ENCODE measurements at places on chromosomes 16 and 17. TPM values are rescaled to one million over a fixed set of nuclear protein-coding genes. Genes with fewer than 3 reads are reported as not detected.
A peak's percentile ranks its signal among the peaks of the same experiment; 100 is the strongest.

EPX gene
- not detected for total RNA-seq

DNA sequence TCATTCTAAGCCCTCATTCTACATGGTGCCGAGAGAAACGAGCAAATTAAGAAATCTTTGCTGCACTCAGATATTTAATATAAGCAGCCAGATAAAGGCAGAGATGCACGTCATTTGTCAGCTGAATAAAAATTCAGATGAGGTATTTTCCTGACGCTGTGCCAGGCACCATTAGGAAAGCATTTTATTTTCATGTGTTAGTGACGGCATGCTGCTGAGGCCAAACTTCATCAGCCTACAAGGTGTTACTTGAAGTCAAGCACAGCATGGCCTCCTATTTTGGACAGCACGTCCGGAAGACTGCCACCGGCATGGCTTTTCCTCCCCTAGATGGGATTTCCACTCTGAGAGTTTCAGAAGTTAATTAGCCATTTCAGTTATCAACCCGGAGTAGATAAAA, 70.3 kb downstream of the IRX3 start:
- H3K4me1 ChIP-seq, result no peaks in the 10 kb centered on the region
- no peaks in the 10 kb centered on the region for H3K36me3 ChIP-seq
- peaks cover 14% of the 10 kb centered on the region for H3K27me3 ChIP-seq
- no peak overlapping the region for H3K4me3 ChIP-seq
- DNase-seq, result no peak

GRCh38 chr16:24729951-24730815, 732 bp downstream of the TNRC6A start:
- no peak for DNase-seq
- peak overlapping the region; percentile 93 for H3K4me3 ChIP-seq
- H3K27ac ChIP-seq, result peak overlapping the region; percentile 90
- H3K36me3 ChIP-seq, result peaks cover 13% of the 10 kb centered on the region
- no peaks in the 10 kb centered on the region for H3K27me3 ChIP-seq
- H3K4me1 ChIP-seq, result peaks cover 15% of the 10 kb centered on the region

- no peak overlapping the region for H3K4me3 ChIP-seq
- no peaks in the 10 kb centered on the region for H3K27me3 ChIP-seq
- H3K4me1 ChIP-seq, result peaks cover 14% of the 10 kb centered on the region
- no peaks in the 10 kb centered on the region for H3K36me3 ChIP-seq
- no peak for DNase-seq
- no peak overlapping the region for H3K27ac ChIP-seq
These were observed 17.2 kb downstream of the USP7 start for GRCh38 chr16:8946544-8946943.

DNA sequence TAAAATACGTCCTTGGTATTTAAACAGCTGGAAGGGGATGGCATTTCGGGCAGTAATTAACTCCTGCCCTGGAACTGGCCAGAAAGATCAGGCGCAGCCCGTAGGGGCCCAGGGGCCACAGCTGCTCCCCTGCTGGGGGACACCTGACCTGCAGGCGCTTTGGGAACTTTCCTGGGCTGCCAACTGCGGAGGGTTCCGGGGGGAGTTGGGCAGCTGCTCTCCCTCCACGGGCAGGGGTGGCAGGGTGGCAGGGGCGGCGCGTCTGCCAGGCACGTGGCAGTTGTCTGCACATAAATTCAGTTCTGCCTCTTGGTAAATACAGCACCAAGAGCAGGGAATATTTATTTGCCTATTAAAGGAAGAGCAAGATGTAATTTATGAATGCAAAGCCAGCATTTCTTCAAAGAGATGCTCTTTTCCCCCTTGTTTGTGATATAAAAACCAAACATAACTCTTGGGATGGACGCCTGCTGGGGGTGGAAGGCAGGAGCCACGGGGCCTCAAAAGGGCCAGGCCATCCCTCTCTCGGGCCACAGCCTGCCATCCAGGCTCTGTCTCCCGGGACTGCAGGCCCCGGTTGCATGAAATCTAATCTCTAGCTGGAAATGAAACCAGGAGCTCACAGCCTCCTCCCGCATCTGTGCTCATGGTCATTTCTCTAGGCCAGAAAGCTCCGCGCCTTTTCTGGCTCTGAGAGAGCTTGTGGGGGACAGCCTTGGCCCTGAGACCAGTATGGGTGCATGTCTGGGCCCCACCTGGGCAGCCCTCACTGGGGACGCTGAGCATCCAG, 29.9 kb upstream of the CHMP6 start:
- no peaks in the 10 kb centered on the region for H3K27me3 ChIP-seq
- DNase-seq, result no peak
- H3K4me3 ChIP-seq, result no peak overlapping the region
- H3K36me3 ChIP-seq, result no peaks in the 10 kb centered on the region

GGT6 gene
- not detected for total RNA-seq

- peaks cover 21% of the 10 kb centered on the region for H3K36me3 ChIP-seq
- peaks cover 6% of the 10 kb centered on the region for H3K4me1 ChIP-seq
- no peaks in the 10 kb centered on the region for H3K27me3 ChIP-seq
- H3K4me3 ChIP-seq, result no peak overlapping the region
These were observed 114.1 kb downstream of the SPAG9 start for GRCh38 chr17:51006601-51007000.

DNA sequence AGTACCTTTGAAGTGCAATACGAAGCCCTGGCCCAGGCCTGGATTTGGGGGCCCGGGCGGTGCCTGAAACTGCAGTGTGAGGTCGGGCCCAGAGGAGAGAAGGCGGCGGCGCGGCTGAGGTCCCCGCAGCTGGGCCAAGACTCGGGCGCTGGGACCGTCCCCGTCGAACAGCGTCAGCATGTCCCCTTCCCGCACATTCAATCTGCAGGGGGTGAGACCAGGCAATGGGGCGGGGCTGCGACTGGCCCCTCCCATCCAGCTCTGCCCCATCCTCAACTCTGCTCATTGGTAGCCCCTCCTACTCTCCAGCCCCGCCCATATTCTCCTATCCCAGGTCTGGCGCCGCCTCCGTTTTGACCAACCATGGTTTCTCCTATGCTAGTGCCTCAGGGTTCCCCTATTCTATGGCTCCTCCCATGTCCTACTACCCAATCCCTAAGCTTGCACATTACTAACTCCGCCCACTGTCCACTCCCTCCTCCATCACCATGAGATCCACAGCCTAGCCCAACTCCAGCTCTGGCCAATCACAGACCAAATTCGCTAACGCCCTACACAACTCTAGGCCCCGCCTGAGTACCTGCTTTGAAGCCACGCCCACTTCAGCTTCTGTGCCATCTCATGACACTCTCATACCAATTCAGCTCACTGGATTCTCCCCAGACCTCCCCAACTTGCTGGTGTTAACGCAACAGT, 14.4 kb upstream of the CDIPT start:
- H3K4me1 ChIP-seq, result no peaks in the 10 kb centered on the region
- no peaks in the 10 kb centered on the region for H3K36me3 ChIP-seq
- no peak for DNase-seq
- no peak overlapping the region for H3K27ac ChIP-seq

ESRP2 gene
- total RNA-seq, result 2.5 TPM

GRCh38 chr17:20280851-20281250, 186.5 kb downstream of the LGALS9B start:
- no peak for DNase-seq
- no peaks in the 10 kb centered on the region for H3K36me3 ChIP-seq
- H3K27me3 ChIP-seq, result no peaks in the 10 kb centered on the region
- H3K4me3 ChIP-seq, result no peak overlapping the region

KRT24 gene
- not detected for total RNA-seq

DNA sequence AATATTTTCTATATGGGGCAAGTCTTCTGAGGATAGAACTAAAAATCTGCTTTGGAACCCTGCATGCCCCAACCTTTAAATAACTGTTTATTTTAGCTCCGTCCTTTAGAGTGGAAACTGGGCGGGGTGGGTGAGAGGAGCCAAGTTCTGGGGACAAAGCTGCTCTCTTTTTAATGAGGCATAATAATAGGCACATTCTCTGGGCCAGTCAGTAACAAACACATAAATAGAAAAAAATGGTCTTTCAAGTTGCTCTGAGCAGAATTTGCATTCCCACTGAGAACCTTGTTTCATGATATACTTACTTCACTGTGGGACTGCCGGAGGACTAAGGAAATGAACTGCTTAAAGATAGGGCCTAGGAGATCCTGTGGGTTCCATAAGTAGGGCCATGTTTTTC, 51.5 kb downstream of the KNOP1 start:
- no peak overlapping the region for H3K4me3 ChIP-seq
- no peaks in the 10 kb centered on the region for H3K4me1 ChIP-seq

GRCh38 chr17:40793832-40794231, 5.9 kb downstream of the KRT28 start:
- DNase-seq, result no peak
- peaks cover 23% of the 10 kb centered on the region for H3K27me3 ChIP-seq
- H3K36me3 ChIP-seq, result no peaks in the 10 kb centered on the region
- H3K4me1 ChIP-seq, result no peaks in the 10 kb centered on the region
- no peak overlapping the region for H3K4me3 ChIP-seq
- H3K27ac ChIP-seq, result no peak overlapping the region

GRCh38 chr17:81234940-81235821, 3.7 kb downstream of the TEPSIN start:
- H3K27ac ChIP-seq, result no peak overlapping the region
- no peaks in the 10 kb centered on the region for H3K36me3 ChIP-seq
- H3K27me3 ChIP-seq, result no peaks in the 10 kb centered on the region
- no peak overlapping the region for H3K4me3 ChIP-seq

DNA sequence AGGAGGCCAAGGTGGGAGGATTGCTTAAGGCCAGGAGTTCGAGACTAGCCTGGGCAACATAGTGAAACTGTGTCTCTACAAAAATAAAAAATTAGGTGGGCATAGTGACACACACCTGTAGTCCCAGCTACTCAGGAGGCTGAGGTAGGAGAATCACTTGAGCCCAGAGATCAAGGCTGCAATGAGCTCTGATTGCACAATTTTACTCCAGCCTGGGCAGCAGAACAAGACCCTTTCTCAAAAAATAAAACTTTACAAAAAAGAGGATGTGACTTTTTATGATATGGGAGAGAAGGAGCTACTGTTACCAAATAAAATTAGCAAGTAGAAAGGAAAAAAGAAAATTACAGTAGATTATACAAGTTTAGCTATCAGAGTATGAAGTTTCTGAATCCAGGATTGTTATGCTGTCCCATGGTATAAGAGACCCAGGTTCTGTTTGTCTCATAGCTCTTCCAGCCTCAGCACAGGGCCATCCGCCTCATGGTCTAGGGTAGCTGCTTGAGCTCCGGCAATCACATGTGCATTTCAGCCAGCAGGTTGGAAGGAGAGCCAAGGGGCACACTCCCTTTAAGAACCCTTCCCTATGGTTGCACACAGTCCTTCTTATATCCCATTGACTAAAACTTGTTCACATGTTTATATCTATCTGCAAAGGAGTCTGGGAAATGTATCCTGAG, 13.5 kb downstream of the EEF2K start:
- no peak for DNase-seq
- no peak overlapping the region for H3K27ac ChIP-seq
- no peak overlapping the region for H3K4me3 ChIP-seq
- no peaks in the 10 kb centered on the region for H3K27me3 ChIP-seq

DNA sequence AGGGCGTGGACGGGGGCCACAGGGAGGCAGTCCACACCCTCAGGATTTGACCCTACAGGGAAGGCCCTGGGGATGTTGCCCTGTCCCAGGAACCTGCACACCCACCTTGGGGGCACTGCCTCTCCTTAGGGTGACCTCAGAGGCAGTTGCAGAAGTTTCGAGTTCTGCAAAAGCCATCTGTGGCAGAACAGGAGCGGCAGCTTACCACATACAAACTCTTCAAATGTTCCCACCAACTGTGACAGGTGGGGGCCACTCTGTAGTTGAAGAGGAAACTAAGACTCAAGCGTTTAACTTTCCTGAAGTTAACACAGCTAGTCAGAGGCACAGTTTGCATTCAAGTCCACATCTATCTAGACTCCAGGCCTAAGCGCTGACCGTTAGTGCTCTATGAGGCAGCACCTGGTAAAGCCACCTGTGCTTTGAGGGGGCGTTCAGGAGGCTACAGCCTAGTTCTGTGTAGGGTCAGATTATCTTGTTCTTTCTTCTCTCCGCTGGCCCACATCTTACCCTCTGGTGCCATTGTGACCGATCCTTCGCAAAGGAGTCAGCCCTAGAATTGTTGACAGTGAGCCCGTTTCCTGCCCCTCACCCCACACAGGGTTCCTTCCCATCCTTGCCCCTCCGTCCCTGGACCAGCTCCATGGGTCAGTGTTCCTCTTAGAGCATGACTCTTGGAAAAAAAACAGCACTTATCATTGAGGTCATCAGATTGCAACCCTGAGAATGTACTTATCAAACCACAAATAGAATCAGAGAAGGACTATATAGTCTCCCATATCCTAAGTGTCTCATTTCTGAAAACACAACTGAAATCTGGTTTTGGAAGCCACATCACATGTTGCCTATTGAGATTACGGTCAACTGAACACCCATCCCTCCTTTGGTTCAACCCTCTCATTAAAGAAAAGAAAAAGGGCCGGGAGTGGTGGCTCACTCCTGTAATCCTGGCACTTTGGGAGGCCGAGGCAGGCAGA, 45.4 kb downstream of the CDH1 start:
- no peak overlapping the region for H3K4me3 ChIP-seq
- no peak for DNase-seq
- H3K36me3 ChIP-seq, result no peaks in the 10 kb centered on the region
- peaks cover 9% of the 10 kb centered on the region for H3K4me1 ChIP-seq
- H3K27ac ChIP-seq, result no peak overlapping the region

GRCh38 chr17:80613732-80614071, 69.1 kb downstream of the RPTOR start:
- H3K27me3 ChIP-seq, result no peaks in the 10 kb centered on the region
- no peak for DNase-seq
- H3K27ac ChIP-seq, result no peak overlapping the region

GRCh38 chr16:74844041-74844980, 69.7 kb upstream of the FA2H start:
- H3K27ac ChIP-seq, result no peak overlapping the region
- H3K27me3 ChIP-seq, result no peaks in the 10 kb centered on the region
- DNase-seq, result no peak
- H3K36me3 ChIP-seq, result no peaks in the 10 kb centered on the region

ORC6 gene
- total RNA-seq, result 16.9 TPM

GRCh38 chr17:56810343-56810742, 23.4 kb downstream of the C17orf67 start:
- no peak overlapping the region for H3K27ac ChIP-seq
- no peaks in the 10 kb centered on the region for H3K27me3 ChIP-seq
- H3K4me1 ChIP-seq, result no peaks in the 10 kb centered on the region
- no peak for DNase-seq
- no peak overlapping the region for H3K4me3 ChIP-seq

KIF2B gene
- not detected for total RNA-seq

GRCh38 chr16:69240331-69240730, 53.4 kb downstream of the SNTB2 start:
- DNase-seq, result peak; percentile 58
- H3K4me3 ChIP-seq, result no peak overlapping the region
- H3K27ac ChIP-seq, result no peak overlapping the region
- no peaks in the 10 kb centered on the region for H3K36me3 ChIP-seq

Measured in astrocyte (in vitro differentiated cells and primary cell).